Psoas muscle (tissue), 8 donors: ENCODE measurements at places on chromosomes 13 and 19. TPM values are rescaled to one million over a fixed set of nuclear protein-coding genes. Genes with fewer than 3 reads are reported as not detected.

Gene KBTBD7
- 2.1 TPM for total RNA-seq

Gene CACNG6
- total RNA-seq = 30.4 TPM

Gene IQCN
- 0.39 TPM for total RNA-seq

Gene CKAP2
- total RNA-seq = 3.2 TPM

Gene ZNF583
- 5.3 TPM for total RNA-seq

Gene SIGLEC12
- total RNA-seq = 0.13 TPM

Gene ANKLE1
- total RNA-seq = not detected

Gene NOSIP
- total RNA-seq = 69.9 TPM

- no peak overlapping the region for H3K27ac ChIP-seq
- no peak for DNase-seq
- H3K36me3 ChIP-seq = no peaks in the 10 kb centered on the region
- peaks cover 5% of the 10 kb centered on the region for H3K27me3 ChIP-seq
- H3K4me1 ChIP-seq = no peaks in the 10 kb centered on the region
Observed at GRCh38 chr19:53308339-53308811, 25.2 kb upstream of the ZNF845 start.

DNA sequence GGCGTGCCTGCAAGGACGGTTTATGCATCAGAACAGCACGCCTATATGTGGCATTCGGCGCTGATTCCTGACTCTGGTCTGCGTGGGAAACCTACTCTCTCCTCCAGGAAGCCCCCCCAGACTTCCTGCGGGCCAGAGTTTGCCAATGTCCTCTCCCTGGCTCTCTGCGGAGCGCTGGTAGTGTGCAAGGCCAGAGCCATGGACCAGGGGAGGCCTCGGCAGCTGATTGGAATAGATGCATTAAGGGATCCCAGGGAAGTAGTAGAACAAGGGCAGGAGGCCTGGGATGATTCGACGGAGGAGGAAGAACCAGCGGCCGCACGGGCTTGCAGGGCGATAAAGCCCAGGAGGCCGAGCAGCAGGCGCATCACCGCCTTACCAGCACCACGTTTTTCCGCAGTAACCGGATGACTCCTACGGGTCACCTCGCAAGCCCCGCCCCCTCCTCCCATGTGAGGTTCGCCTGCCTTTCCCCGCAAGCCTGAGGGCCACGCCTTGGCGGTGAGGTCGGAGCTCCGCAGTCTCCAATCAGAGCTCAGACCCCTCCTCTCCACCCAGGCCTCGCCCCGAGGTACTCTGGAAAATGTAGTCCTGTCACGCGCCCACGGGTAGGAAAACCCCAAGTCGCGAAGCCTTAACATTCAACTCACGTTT lies 5.0 kb downstream of the CLEC11A start:
- H3K4me3 ChIP-seq = no peak overlapping the region
- H3K4me1 ChIP-seq = no peaks in the 10 kb centered on the region
- peaks cover 27% of the 10 kb centered on the region for H3K27me3 ChIP-seq
- H3K27ac ChIP-seq = peak overlapping the region; percentile 23
- DNase-seq = peak; percentile 74
- H3K36me3 ChIP-seq = no peaks in the 10 kb centered on the region

- no peaks in the 10 kb centered on the region for H3K27me3 ChIP-seq
- no peaks in the 10 kb centered on the region for H3K4me1 ChIP-seq
- no peaks in the 10 kb centered on the region for H3K36me3 ChIP-seq
- DNase-seq = no peak
- H3K4me3 ChIP-seq = no peak overlapping the region
Observed at GRCh38 chr19:19217099-19217498, 5.3 kb downstream of the NCAN start.

DNA sequence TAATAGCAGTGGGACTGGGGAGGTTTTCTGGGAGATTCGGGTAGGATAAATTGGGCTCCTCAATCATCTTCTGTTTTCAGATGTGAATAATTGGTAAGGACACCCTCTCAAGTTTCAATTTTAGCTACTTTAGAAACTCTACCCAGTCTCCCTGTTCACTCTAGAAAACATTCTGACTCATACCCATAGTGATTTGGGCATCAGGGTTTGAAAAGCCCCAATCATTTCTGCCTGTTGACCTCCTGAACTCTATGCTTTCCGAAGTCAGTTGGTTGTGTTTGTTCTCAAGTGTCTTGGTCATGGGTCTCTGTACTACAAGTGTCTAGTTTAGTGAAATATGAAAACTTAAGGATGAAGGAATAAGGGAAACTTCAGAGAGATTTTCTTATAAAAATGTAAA lies 911.3 kb upstream of the GPC6 start:
- H3K4me1 ChIP-seq = no peaks in the 10 kb centered on the region
- H3K36me3 ChIP-seq = no peaks in the 10 kb centered on the region

- H3K36me3 ChIP-seq = no peaks in the 10 kb centered on the region
- no peak for DNase-seq
- H3K27me3 ChIP-seq = peaks cover 28% of the 10 kb centered on the region
- H3K27ac ChIP-seq = no peak within 1 kb of the TSS
- peak within 1 kb of the TSS; percentile 41 for H3K4me3 ChIP-seq
Observed at GRCh38 chr19:48511800-48512503, at the start of gene LMTK3. Gene LMTK3, minus strand, starts transcription at chr19:48511835. Its CDS starts 259 bp downstream, at chr19:48511576.

GRCh38 chr13:34006011-34006410 lies 188.1 kb downstream of the RFC3 start:
- no peak overlapping the region for H3K27ac ChIP-seq
- H3K4me1 ChIP-seq = no peaks in the 10 kb centered on the region
- no peaks in the 10 kb centered on the region for H3K36me3 ChIP-seq
- no peak overlapping the region for H3K4me3 ChIP-seq
- H3K27me3 ChIP-seq = no peaks in the 10 kb centered on the region

- H3K27me3 ChIP-seq = no peaks in the 10 kb centered on the region
- peak overlapping the region; percentile 84 for H3K27ac ChIP-seq
Observed at GRCh38 chr19:2329149-2329478, 630 bp downstream of the SPPL2B start.
